ENCODE measurements at places on chromosomes 7 and 10. TPM values are rescaled to one million over a fixed set of nuclear protein-coding genes. Genes with fewer than 3 reads are reported as not detected.

DNA sequence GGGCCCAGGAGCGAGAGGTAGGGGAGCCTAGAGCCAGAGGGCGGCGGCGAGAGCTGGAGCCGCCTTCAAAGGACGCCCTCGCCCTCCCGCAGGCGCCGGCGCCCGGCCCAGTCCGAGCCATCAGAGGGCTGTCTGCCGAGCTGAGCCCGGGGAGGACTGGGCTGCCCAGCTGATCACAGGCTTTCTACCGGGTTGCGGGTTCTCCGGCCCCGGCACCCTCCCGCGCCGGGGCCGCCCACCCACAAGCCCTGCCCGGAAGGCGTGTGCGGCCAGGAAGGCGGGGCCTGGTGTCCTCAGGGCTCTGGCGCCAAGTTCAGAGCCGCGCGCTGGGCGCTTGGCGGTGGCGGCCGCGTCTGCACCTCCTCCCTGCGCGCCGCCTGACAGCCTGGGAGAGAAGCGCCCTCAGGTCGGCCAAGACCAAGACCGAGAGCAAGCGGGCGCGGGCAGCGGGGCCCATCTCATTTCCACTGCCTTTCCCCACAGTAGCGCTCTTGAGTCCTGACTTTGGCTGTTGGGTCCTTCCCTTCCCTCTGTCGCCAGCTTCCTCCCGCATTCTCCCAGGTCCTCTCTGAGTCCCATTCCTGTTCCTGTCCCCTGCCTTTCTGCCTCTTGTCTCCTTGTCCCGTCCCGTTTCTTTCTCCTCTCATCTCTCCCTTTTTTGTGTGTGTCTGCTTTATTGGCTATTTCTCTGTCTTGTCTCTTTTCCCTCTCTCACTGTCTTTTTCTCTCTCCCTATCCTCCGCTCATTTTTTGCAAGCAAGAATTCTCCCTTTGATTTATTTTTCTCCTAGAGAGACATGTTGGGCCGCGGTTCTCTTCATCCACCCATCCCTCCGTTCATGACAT, 60.6 kb upstream of the MSMB start:
- peak overlapping the region; percentile 59 for H3K4me3 ChIP-seq
- H3K27ac ChIP-seq: peak overlapping the region; percentile 85
- H3K4me1 ChIP-seq: peaks cover 8% of the 10 kb centered on the region
- no peaks in the 10 kb centered on the region for H3K27me3 ChIP-seq
- DNase-seq: peak; percentile 91
- H3K36me3 ChIP-seq: no peaks in the 10 kb centered on the region

Gene SLC4A2
- 176 TPM for total RNA-seq

Gene LRRD1
- total RNA-seq: not detected

- H3K4me1 ChIP-seq: no peaks in the 10 kb centered on the region
- no peak overlapping the region for H3K4me3 ChIP-seq
- no peaks in the 10 kb centered on the region for H3K36me3 ChIP-seq
- no peak overlapping the region for H3K27ac ChIP-seq
- DNase-seq: no peak
Measured at GRCh38 chr10:131694781-131695495, 205.9 kb upstream of the PPP2R2D start.

Gene SEMA3C
- total RNA-seq: 33.8 TPM

- no peak overlapping the region for H3K27ac ChIP-seq
- H3K4me1 ChIP-seq: peaks cover 21% of the 10 kb centered on the region
- DNase-seq: no peak
- H3K4me3 ChIP-seq: no peak overlapping the region
Measured at GRCh38 chr10:50362547-50363125, 111.3 kb upstream of the ASAH2 start.

Gene LRRC72
- total RNA-seq: not detected

DNA sequence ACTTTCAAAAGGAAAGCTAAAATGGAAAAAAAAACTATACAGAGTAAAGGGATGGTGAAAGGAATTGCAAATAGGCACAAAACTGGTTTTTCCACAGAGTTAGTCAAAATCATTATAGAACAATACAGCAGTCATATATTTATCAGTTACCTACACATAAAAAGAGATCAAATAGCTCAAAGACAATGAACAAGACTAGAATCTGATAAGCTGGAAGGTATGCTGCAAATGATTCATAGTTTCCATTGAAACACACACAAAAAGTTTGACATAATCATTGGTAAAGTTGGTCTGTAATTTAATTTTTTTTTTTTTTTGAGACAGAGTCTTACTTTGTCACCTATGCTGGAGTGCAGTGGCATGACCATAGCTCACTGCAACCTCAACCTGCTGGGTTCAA, 92.4 kb upstream of the SGCE start:
- H3K27me3 ChIP-seq: no peaks in the 10 kb centered on the region
- no peak for DNase-seq
- no peak overlapping the region for H3K4me3 ChIP-seq
- no peaks in the 10 kb centered on the region for H3K4me1 ChIP-seq
- H3K27ac ChIP-seq: no peak overlapping the region

DNA sequence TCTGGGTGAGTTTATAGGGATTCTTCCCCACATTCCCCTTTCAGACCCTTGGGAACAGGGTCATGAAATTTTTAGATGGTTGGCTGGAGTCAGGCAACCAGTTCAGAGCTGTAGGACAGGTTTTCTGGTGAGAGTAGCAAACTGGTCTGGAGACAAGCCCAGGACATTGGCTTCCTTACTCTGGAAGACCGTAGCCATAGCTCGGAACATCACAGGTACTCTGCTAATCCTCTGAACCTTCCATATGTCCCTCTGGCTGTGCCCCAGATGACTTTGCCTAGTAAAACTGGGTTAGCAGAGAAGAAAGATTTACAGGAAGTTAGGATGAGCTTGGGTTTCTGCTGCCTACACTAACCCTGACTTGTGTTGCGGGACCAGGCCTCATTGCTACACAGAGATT, 104.5 kb upstream of the MKLN1 start:
- H3K27ac ChIP-seq: no peak overlapping the region
- H3K4me3 ChIP-seq: no peak overlapping the region
- no peaks in the 10 kb centered on the region for H3K27me3 ChIP-seq
- no peak for DNase-seq
- no peaks in the 10 kb centered on the region for H3K36me3 ChIP-seq

DNA sequence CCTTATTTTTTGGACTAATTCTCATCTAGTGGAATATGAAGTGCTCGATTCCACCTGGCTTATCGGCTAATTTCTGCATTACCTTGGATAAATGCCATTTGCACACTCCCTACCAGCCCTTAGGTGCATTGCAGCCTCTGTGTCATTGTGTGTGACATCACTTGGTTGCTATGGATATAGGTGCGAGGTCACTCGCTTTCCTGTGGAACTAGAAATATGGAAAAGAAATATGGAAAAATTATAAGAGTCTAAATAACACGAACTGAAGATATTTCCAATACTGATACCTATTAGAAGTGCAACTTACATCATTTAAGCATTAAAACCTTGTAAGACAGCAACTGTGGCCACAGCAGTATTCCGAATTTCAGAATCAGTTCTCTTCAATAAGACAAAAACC, 2.0 kb downstream of the YWHAG start:
- H3K27me3 ChIP-seq: no peaks in the 10 kb centered on the region
- peak overlapping the region; percentile 92 for H3K4me3 ChIP-seq
- no peaks in the 10 kb centered on the region for H3K36me3 ChIP-seq
- no peak overlapping the region for H3K27ac ChIP-seq

Measured in upper lobe of left lung (tissue), 6 donors.